ENCODE measurements at places on chromosomes 4 and X.
A peak's percentile ranks its signal among the peaks of the same experiment; 100 is the strongest.

GRCh38 chr4:78601013-78601412 lies 49.4 kb downstream of the ANXA3 start:
- no peak for DNase-seq

- no peak for DNase-seq
Measured at GRCh38 chrX:132483488-132483887, 5.3 kb downstream of the MBNL3 start.

DNA sequence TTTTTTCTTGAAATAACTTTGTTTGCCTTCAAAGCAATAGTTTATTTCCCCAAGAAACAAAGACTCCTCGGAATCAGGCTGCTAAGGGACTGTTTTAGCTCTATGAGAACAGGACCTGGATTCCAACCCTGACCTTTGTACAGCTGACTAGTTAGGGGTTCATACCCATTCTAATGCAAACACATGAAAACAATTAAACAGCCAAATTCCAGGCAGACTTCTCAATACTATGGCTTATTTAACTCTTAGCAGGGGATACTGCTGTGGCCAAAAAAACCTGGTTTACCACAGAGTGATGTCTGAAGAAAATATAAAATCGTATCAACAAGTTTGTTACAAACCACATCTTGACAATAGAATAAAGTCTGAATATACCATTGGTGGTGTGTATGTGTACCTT lies 129.6 kb upstream of the INTU start:
- DNase-seq = no peak

DNA sequence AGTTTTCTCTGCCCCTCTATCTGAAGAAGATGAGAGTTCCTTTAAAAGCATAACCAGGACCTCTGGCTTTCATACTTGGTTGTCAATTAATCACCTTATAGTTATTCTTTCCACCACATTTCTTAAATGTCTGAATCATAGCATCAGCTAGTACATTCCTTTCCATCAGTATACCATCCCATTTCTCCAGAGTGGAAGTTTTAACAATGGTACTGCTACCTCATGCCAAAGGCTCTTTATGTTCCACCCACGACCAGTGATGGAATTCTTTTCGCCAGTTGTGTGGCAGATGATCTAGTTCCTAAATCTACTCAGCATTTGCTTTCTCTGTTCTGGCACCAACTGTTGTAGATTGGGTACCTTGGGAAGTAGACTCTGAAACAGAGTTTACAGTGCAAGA lies 379.8 kb downstream of the ZNF674 start:
- no peak for DNase-seq

DNA sequence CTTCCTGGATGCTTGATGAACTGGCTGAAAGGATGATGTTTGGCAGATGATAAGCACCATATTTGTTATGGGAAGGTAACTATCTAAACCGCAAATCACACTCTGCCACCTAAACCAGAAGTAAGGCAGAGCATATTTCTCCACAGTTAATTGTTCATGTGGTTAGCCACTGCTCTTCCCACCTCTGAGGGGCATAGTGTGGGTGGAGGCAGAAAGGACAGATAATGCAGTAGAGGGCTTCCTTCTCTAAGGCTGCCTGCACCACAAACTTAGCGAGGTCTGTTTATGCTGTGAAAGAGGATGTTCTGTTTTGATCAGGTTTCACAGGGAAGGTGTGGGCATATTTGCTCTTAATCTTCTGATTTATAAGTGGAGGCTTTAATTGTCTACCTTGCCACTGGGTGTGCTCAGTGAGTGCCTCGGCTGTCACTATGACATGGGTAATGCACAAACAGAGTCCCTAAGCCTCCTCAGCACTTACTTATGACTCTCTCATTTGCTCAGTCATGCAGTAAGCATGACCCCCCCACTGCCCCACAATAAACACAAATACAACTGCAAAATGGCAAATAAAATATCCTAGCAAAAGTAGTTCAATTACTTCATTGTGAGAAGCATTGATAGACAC lies 401.0 kb downstream of the TMA16 start:
- DNase-seq = no peak

GRCh38 chr4:136012220-136012619 lies 1520.1 kb downstream of the PCDH18 start:
- DNase-seq = no peak

- no peak for DNase-seq
Measured at GRCh38 chrX:54788446-54788845, 9.6 kb downstream of the ITIH6 start.

GRCh38 chr4:81651243-81651899 lies 179.7 kb upstream of the RASGEF1B start:
- no peak for DNase-seq

DNA sequence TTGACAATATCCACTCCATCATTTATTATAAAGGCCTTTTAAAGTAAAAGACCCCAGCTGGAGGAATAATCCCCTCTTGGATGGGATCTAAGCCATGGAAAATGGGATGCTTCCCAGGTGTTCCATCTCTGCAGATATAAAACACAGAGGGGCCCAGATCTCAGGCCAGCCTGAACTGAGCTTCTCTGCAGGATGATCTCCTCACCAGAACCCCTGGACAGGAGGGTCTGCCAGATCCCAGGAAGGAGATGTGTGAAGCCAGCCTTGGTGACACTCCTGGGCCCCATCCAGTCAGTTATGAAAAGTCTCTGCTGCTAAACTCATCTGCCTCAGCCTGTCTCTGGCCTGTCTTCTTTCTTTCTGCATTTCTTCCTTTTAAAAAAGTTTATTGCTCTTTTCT lies 56.7 kb downstream of the HTRA3 start:
- DNase-seq = no peak

DNA sequence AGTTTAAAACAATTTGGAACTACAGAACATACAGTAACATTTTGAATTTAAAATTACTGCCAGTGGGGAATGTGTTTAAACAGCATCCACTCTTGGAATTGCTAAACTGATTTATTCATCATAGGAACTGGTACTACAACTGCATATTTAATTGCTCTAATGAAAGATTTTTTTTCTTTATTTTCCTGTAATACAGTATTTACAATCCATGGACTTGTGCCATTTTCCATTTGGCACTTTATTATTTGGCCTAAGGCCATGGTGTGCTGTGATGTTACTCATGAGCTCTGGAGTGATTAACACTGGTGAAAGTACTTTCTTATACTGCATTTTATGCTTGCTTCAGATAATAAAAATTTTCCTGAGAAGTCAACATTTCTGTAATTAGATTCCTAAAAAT lies 69.7 kb upstream of the NUDT6 start:
- DNase-seq = no peak

GRCh38 chrX:28639451-28639850 lies 52.2 kb downstream of the IL1RAPL1 start:
- DNase-seq = no peak

DNA sequence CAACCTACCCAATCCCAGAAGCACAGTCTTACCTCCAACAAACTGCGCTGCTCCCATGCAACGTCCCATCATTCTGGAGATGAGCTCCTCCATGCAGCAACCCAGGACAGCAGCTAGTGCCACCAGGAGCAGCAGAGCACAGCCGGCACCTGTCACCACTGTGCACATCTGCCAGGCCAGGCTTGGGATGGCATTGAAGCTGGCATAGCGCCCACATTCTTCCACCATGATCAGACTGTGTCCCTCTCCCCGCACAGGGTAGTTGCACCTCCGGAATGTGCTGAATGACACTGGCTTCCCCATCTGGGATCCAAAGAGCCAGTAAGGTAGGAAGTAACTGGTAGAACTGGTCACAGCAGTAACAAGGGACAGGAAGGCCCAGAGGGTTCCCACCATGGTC lies 8.8 kb downstream of the LHFPL1 start:
- DNase-seq = no peak

DNA sequence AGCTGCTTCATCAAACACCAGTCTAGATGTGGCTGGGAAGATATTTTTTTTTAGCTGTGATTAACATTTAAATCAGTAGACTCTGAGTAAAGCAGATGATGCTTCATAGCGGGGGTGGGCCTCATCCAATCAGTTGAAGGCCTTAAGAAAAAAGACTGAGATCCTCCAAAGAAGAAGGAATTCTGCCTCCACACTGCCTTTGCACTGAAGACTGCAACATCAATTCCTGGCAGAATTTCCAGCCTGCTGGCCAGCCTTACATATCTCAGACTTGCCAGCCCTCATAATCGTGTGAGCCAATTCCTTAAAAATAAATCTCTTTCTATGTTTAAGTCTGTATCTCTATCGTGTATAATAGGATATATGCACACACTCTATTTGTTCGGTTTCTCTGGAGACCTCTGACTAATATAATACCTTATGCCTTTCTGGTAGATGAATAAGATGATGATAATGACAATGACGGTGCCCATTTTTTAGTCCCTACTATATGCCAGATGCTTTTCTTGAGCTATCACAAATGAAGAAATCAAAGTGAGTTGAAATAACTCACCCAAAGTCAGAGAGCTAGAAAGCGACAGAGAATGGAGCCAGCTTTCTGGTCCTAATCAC lies 66.1 kb upstream of the SOD3 start:
- no peak for DNase-seq

DNA sequence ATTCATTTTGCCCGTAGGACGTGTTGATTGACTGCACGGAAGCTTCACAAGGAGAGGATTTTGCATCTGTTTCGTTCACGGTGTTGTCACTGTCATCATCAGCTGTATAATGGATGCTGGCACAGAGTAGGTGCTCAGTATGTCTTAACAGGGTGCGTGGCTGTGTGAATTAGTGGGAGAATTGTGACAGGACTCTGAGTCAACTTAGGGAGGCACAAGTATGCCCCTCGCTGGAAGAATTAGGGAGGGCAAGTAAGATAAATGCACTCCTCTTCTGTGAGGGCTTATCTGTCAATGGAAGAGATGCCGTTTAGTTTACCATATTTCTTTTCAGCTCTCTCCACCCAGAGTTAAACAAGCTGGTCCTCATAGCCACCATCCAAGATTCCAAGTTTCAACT lies 107.2 kb downstream of the TRIML1 start:
- peak; percentile 28 for DNase-seq

GRCh38 chr4:36313703-36314102 lies 32.3 kb downstream of the DTHD1 start:
- no peak for DNase-seq

- DNase-seq = no peak
Measured at GRCh38 chrX:133637765-133638164, 222.5 kb upstream of the GPC4 start.

GRCh38 chrX:44935172-44935571 lies 62.2 kb downstream of the KDM6A start:
- no peak for DNase-seq

DNA sequence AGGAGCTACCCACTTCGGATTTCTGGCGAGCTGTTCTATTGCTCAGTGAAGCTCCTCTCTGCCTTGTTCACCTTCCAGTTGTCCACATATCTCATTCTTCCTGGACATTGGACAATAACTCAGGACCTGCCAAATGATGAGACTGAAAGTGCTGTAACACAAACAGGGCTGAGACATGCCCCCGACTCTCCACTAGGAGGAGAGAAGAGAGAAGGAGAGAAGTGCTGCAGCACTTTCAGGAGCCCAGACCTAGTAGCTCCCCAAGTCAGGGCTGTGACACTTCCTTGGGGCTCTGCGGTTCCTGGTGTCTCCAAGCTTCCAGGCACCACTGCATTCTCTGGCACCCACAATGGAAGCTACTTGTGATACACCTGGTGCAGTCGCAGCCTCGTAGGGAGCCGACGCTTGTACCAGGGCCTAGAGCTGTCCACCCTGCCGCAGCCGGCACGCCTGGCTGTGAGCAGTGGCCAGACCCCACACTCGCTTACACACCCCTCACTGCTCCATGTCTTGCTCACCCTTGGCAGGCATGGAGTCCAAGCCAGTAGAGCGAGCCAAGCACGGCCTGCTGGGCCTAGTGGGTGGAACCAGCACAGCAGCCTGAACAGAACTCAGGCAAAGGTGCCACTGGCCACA lies 234.9 kb downstream of the TECRL start:
- peak; percentile 15 for DNase-seq

DNA sequence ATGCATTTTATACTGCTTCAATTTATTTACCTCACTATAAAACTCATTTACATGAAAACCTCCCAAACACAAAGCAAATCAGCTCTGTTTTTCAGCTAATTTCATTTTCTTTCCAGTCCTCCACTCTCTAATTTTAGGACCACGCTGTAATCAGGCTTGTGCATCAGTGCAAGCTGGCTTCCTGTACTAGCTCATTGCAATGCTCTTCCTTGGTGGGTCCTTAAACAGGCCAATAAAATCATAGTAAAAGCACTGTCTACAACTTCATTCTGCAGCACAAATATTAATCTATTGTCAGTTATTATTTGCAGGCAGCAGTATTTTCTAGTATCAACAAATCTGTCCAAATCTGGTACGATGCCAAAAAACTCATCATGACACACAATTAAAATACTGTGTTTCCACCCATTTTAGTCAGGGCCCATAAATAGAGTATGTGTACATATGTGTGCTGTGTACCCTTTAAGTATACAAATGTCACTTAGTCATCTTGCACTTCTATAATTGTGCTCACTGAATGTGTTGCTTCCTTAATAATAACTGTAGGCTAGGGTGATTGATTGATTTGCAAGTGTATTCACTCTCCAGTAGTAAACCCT lies 178.2 kb upstream of the HCCS start:
- DNase-seq = no peak

GRCh38 chr4:139962130-139962684 lies 191.8 kb downstream of the MAML3 start:
- DNase-seq = no peak

DNA sequence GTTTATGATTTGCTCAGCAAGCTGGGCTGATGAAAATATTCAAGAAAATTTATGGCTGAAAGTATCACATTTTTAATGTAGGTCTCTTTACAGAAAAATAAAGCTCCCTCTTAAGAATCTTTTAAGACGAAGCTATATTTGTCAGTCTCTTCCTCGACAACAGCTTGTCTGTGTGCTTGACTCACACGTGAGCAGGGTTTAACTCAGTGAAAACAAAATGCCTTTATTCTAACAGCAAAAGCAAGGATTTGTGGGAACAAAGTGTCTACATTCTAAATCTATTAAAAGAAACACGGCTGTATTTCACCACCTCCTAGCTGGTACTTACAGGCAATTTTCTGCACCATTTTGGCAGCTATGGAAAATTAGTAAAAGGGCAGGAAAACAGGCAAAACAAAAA lies 75.5 kb downstream of the NYX start:
- no peak for DNase-seq

All from WTC11 (cell line).